Activated naive CD8-positive, alpha-beta T cell treated with anti-CD3 and anti-CD28 coated beads, Interleukin-2, amount 10 ng/mL, durations not matched to agents 7 days and 5 days (primary cell): ENCODE measurements at places on chromosomes 5 and 9. TPM values are rescaled to one million over a fixed set of nuclear protein-coding genes. Genes with fewer than 3 reads are reported as not detected.

DNA sequence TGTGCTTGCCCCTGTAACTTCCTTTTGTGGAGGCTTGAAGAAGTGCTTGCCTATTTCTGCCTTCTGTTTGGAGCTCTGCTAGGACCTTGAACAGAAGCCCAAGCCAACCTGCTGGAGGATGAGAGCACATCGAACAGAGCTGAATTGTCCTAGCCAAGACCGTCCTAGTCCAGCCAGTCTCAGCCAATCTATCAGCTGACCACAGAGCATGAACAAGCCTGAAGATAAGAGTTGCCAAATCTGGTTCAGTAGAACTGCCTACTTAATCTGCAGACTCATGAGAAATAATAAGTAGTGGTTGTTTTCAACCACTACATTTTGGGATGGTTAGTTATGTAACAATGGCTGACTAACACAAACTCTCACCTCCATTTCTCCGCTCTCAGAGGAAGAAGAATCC, 4.4 kb upstream of the SNX2 start:
- DNase-seq: no peak

The TEK gene
- not detected for total RNA-seq

The LCNL1 gene
- 0.48 TPM for total RNA-seq

DNA sequence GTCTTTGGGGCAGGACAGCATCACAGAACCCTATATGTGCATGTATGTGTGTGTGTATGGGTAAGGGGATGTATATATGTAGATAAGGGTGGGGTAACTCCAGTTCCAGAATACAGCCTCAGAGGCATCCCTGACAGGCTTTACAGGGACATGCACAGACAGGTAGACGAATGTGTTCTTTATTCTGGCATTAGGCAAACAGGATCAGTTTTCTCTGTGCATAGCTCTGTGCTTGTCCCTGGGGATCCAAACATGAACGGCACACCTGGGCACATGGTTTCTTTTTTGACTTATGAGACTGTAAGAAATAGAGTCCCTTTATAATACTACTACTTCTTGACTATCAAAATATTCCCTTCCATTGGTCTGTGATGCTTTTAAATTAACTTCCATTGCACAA, 120.6 kb downstream of the TRIO start:
- DNase-seq: no peak

DNA sequence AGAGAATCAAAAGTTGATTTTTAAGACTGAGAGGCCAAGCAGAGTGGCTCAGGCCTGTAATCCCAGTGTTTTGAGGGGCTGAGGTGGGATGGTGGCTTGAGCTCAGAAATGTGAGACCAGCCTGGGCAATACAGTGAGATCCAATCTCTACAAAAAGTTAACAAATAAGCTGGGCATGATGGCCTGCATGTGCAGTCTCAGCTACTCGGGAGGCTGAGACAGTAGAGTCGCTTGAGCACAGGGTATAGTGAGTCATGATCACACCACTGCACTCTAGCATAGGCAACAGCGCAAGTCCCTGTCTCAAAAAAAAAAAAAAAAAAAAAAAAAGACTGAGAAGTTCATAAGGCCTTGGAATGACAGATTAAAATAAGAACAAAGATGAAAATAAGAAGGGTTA, 177.2 kb downstream of the TMEM232 start:
- DNase-seq: no peak

DNA sequence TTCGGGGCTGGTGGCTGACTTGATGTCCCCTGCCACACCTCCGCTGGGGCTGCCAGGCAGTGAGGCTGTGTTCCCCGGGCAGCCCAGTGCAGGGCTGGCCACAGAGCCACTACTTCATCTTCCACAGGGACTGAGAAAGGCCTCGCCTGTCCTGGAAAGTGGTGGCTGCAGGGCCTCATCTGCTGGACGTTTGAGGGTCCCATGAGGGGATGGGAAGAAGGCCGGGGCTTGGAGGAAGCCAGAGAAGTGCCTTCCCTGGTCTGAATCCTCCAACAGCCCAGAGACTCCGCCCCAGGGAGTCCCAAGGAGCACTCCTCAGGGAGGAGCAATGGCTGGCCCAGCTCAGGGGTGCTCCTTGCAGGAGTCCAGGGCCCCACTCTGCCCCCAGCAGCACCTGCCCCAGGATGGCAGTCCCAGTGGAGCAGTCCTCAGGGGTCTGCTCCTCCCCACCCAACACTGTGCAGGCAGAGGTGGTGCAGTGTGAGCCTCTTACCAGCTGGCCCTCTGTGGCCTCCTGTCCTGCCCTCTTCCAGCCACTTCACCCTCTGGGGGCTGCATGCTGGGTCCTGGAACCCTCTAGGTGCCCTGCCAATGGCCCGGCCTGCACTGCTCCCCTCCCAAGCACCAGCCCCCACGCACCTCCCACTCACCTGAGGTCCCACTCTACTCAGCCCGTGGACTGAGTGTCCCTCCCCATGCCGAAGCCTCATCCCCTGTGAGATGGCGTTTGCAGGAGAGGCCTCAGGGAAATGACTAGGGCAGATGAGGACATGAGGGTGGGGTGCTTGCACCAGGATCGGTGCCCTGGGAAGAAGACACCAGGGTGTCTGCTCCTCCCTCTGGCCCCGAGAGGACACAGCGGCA, 47.3 kb upstream of the COL5A1 start:
- DNase-seq: no peak

GRCh38 chr5:81755320-81755719, 4.4 kb upstream of the SSBP2 start:
- DNase-seq: no peak

The DRD1 gene
- total RNA-seq: not detected

- DNase-seq: no peak
Measured at GRCh38 chr5:82211855-82212572, 66.1 kb downstream of the RPS23 start.

The SLC25A46 gene
- 41.2 TPM for total RNA-seq

DNA sequence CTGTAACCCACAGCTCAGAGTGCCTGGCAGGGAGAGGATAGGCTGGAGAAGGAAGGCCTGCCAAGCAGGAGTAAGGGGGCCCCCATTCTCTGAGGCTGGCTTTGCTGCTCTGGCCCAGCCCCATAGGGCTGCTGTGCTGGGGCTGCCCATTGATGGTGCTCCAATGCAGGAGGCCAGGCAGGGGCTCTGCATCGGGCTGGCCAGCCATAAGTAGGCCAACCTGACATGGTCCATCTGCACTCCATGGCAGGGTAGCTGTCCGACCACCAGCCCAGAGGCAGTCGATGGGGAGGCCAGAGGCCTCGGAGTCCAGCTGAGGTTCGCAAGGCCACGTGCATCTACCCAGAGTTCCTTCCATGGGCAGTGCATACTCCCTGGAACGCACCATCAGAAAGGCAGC, 75.0 kb upstream of the PITX1 start:
- no peak for DNase-seq

GRCh38 chr5:72518001-72518683, 10.9 kb upstream of the ZNF366 start:
- no peak for DNase-seq

The C9orf57 gene
- total RNA-seq: not detected

The HAVCR1 gene
- 3.4 TPM for total RNA-seq

DNA sequence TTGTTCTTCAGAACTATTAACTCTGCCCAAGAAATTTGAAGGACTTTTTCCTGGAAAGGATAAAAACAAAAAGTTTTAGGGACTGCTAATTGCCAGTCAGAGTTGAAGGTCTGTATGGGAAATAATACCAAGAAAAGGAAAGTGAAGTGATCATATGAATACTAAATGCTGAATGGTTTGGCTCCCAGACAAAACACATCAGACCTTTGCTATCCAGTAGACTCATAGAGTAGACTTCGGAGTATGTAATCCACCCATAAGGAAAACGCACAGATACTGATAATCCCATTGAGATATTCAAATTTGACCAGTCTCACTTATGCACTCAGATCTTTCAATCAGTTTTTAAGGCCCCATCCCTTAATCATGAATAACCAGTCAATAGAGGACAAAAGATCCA, 319.0 kb upstream of the PTGER4 start:
- DNase-seq: no peak

DNA sequence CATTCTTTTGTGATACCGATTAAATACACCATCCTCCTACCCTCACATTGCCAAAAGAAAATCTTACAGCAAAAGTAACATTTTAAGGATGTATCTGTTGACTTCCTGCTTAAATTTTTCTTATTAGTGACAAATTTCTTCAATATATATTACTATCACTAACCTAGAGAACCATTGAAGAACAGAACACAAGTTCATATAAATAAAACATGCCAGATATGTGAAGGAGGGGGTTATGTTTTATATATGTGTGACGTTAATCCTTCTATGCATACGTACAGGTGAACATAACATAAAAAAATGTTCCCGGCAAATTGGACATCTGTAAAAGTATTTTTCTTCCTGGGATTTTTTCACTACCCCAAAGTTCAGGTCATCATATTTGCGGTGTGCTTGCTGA, at the start of gene OR13F1:
Gene OR13F1, plus strand, starts transcription at position 301 of the 400 bp plus-strand sequence. Its CDS starts 0 bp downstream, at position 301.
- DNase-seq: no peak

DNA sequence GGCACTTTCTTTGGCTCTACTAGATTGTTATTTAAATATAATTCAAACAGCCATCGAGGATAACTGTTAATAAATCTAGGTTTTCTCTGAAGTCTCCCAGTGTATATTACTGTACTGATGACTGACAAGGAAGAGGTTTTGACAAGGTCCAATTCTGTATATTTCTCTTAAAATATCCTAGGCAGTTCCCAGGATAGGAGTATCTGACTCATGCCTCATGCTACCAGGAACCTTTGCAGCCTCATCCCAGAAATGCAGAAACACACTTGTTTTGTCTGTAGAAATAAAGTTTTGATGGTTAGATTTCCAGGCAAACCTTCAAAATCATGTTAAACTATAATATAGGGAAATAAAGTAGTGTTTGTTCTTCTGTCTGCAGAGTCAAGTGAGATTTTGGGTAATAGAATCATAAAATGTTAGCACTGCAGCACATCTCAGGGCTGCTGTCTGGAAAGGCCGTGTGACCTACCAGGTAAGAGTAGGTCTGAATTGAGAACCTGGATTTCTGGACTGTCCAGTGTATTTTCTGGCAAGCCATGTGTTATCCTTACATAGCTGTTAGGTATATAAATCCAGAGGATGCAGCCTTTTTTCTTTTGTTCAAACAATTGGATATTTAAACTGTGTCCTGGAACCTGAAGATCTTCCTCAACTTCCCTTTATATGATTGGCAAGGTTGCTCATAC, 8.3 kb downstream of the UBE2D2 start:
- DNase-seq: no peak

DNA sequence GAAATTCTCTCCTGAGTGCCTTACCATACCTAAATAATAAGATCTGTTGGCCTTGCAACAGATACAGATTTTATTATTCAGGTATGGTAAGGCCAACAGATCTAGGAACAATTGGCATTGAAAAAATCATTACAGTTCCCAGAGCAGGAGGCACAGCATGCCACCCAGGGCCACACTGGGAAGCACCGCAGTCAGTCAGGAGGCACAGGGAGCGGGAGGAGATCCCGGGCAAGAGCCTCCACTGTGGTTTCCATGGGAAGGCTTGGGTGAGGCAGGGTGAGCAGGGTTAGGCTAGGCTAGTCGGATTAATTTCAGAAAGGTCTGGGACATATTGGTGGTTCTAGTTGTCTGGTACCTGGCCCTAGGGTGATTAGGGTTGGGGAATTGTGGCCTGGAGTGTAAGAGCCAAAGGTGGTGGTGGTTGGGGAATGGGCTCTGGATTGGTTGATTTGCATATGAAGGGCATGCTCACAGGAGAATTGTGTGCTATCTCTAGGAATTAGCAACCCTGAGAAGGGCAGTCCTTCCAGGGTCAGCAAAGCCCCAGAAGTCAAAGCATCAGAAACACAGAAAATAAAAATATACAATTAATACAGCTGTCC, 111.4 kb downstream of the PDE8B start:
- DNase-seq: no peak

DNA sequence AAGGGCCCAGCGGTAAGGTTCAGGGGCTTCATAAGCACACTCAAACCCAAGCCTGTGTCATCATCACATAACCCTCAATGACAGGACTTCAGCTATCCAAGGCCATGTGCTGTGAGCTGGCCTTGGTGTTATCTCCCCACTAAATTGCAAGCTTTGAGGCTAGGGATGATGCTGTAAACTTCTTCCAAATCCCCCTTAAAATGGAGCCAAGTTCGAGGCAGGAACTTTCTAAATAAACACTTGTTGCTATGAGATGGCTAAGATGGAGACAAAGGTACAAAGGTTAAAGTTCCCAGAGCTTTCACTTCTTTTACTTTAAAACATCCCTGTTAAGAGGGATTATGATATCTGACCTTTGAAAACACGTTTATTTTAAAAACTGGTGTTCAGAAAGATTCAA, 123.6 kb downstream of the MYO10 start:
- no peak for DNase-seq

GRCh38 chr5:171644536-171644935, 141.1 kb upstream of the SMIM23 start:
- no peak for DNase-seq

- DNase-seq: no peak
Measured at GRCh38 chr9:8850914-8851313, 1051.3 kb upstream of the DMAC1 start.

DNA sequence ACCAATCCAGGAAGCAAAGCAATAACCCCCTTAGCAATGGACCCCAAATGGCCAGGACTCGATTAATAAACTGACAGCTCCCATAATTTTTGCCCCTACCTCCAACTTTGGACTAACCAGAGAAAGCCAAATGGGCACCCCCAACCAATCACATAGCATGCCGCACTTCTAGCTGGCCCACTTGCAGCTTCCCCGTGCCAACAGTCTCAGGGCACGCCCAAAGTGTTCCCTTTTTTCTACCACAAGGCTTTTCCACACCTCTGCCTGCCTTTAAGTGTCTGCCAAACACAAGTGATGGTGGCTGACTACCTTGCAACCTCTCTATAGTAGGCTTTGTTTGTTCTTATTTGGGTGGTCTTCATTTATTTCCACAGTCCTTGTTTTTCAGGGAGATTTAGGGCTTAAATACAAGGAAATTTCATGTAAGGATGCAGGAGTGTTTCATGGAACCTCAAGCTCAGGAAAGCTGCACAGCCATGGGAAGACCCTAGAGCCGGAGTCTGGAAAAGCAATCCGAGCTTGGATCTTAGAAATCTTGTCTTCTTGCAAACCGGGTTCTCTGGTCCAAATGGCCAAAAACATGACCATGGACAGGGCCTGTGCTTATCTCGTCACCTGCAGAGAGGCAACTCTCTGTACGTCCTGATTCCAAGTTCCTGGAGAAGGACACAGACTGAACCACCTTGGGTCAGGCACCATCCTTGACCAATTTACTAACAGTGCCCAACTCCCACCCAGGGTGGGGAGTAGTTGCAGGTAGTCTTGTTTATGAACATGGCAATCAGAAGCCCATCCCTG, 89.2 kb downstream of the THBS4 start:
- DNase-seq: no peak

The TCF7 gene
- total RNA-seq: 315 TPM

GRCh38 chr5:147017191-147017590, 138.6 kb upstream of the PPP2R2B start:
- no peak for DNase-seq
